CD8-positive, alpha-beta memory T cell (primary cell): ENCODE measurements at places on chromosomes 4 and X. TPM values are rescaled to one million over a fixed set of nuclear protein-coding genes. Genes with fewer than 3 reads are reported as not detected.
A peak's percentile ranks its signal among the peaks of the same experiment; 100 is the strongest.

GRCh38 chr4:56400560-56400959 is 13.3 kb upstream of the AASDH start:
- no peak overlapping the region for H3K27ac ChIP-seq
- H3K4me1 ChIP-seq = no peaks in the 10 kb centered on the region
- DNase-seq = no peak
- no peak overlapping the region for H3K4me3 ChIP-seq
- no peaks in the 10 kb centered on the region for H3K27me3 ChIP-seq
- peaks cover 13% of the 10 kb centered on the region for H3K36me3 ChIP-seq

- no peak overlapping the region for H3K27ac ChIP-seq
- no peak for DNase-seq
- H3K36me3 ChIP-seq = peaks cover 9% of the 10 kb centered on the region
- H3K27me3 ChIP-seq = no peaks in the 10 kb centered on the region
- no peak overlapping the region for H3K4me3 ChIP-seq
Measured at GRCh38 chr4:26433556-26433955, 56.7 kb downstream of the CCKAR start.

DNA sequence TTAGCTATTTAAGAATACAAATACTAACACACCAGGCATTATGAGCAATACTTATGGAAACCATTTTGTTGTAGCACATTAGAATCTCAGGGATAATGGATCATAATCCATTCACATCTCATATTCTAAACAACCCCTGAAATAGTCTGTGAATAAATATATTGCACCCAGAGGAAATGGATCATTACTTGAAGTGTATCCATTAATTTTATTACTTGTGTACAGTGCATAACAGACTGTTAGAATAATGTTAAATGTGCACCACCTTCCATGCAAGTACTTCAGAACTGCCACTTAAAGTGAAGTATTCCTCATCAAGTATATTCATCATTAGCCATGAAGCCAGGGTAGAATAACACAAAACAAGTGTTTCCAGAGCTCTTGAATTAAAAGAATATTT is 715.5 kb downstream of the DMD start:
- H3K36me3 ChIP-seq = no peaks in the 10 kb centered on the region
- DNase-seq = no peak
- H3K27ac ChIP-seq = no peak overlapping the region
- no peaks in the 10 kb centered on the region for H3K4me1 ChIP-seq
- H3K27me3 ChIP-seq = no peaks in the 10 kb centered on the region
- no peak overlapping the region for H3K4me3 ChIP-seq

DNA sequence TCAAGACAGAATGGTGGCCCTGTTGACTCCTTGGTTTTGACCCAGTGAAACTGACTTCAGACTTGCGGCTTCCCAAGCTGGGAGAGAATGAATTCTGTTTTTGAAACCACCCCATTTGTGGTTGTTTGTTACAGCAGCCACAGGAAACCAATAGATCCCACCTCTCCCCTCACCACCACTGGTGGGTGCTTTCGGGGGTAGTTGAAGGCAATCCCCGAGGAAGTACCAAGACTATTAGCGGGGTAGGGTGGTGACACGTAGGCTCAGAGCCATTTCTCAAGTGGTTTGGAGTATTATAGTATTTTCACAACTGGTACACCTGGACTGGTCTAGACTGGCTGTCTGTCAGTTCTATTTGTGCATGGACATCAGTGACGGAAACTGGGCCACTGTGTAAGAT is 189.1 kb upstream of the RBPJ start:
- H3K36me3 ChIP-seq = no peaks in the 10 kb centered on the region
- H3K27ac ChIP-seq = no peak overlapping the region
- no peak overlapping the region for H3K4me3 ChIP-seq
- peak; percentile 30 for DNase-seq

- H3K27ac ChIP-seq = no peak overlapping the region
- peaks cover 6% of the 10 kb centered on the region for H3K4me1 ChIP-seq
- no peak overlapping the region for H3K4me3 ChIP-seq
- H3K36me3 ChIP-seq = peaks cover 96% of the 10 kb centered on the region
- DNase-seq = no peak
Measured at GRCh38 chr4:10086506-10087120, 30.0 kb downstream of the WDR1 start.

GRCh38 chrX:48021026-48021900 is 14.5 kb downstream of the SPACA5 start:
- H3K4me3 ChIP-seq = peak overlapping the region; percentile 86
- no peaks in the 10 kb centered on the region for H3K36me3 ChIP-seq
- no peaks in the 10 kb centered on the region for H3K4me1 ChIP-seq
- H3K27ac ChIP-seq = peak overlapping the region; percentile 66

Gene STS
- 2.1 TPM for total RNA-seq

Gene DCLK2
- not detected for total RNA-seq
